Stimulated activated CD8-positive, alpha-beta memory T cell treated with anti-CD3 and anti-CD28 coated beads, Interleukin-15, amount 100 ng/mL, for 4 hours (primary cell): ENCODE measurements at places on chromosomes 11 and 22.

GRCh38 chr11:75667831-75668450 is 897 bp downstream of the MAP6 start:
- DNase-seq, result no peak

- peak; percentile 52 for DNase-seq
Measured at GRCh38 chr11:363948-364761, 5.1 kb upstream of the B4GALNT4 start.

DNA sequence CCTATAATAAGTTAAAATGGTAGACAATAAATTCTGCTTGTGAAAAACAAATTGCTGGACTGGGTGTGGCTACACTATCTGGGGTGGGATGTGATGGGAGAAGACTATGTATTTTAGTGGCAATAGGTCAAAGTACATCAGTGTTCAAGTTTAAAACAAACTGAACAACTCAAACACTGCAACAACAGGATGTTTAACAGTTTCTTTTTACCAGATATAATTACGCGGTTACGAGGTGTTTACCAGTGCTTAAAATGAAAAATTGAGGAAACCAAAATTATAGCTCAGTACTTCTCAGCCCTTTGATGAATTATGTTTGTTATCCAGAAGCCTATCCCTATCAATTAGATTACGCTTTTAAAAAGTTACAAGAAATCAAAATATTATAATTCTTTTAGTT is 3.2 kb downstream of the PRDM10 start:
- no peak for DNase-seq

DNA sequence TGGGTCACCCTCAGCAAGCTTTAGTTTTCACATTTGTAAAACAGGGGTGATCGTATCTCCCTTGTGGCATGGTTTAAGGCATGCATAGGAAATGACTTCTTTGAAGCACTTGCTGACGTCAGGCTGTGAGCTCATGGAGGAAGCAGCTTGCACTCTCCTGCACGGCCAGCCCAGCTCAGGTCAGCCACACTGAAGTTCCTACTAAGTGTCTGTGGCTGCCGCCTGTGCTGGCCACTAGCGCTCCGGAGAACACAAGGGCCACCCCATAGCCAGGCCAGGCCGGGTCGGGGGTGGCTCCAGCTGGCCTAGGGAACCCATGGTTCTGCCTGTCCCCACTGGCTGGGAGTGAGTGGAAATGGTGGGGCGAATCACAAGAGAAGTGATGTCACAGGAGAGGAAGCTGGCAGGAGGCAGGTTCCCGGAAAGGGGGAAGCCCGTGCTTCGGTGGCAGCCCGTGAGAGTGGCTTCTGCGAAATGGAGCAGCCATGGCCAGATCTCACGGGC is 28.2 kb downstream of the KCTD17 start:
- DNase-seq, result peak; percentile 75

- DNase-seq, result no peak
Measured at GRCh38 chr22:39220450-39220849, 24.3 kb downstream of the PDGFB start.

DNA sequence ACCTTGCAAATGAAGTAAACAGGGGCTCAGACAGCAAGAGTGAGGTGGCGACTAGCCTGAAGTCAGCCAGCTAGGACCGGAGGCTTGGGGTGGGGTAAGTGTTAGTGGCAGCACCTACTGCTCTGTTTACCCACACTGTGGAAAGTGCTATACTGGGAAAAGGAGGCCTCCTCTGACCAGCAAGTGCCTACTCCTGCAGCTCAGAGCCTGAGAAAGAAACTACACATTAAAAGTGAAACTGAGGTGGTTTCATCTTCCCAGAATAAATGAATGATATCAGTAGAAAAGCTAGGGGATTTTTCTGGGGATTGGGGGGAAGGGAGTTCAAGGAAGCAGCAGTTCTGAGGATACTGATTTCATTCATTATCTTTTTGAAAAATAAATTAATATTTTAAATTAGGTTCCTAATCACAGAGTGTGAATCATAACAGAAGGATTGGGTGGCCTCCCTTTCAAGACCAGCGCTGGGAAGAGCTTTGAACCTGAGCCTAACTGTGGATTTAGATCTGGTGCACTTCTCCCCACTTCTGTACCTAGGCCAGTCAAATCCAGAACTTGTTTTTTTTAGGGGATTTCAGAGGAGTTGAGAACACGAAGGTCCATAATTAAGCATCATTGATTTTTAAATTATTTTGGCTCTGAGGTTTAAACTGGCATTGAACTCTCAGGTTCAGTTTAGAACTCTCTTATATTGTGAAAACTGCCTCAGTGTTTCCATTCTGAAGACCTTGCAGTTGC is 48.1 kb upstream of the GRAMD1B start:
- DNase-seq, result peak; percentile 1

DNA sequence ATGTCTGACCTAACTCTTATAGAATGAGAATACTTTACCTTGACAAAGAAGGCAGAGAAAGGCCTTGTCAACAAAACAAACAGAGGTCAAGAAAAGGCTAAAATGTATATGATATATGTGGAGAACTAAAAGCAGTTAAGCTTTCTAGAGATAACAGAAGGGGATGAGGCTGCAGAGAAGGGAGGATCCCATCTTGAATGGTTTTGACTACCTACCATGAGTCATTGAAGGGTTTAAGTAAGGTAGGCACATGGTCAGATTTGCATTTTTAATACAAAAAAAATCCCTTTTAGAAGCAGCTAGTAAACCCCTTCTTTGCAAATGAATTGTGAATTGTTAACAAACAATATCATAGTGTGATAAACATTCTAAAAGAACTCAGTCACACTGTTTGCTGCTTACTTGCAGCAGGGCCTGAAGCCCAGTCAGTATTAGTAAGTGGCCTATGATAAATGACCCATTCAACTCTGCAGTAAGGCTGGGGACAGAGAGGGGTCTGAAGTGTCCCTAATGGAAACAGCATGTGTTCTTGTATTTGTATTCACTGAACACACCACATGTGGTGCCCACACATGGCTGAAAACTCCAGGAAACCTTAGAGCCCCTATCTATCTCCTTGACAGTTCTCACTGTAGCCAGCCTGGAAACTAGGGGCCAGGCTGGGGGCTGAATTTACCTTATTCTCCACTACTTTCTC is 328.8 kb upstream of the PITPNB start:
- no peak for DNase-seq

DNA sequence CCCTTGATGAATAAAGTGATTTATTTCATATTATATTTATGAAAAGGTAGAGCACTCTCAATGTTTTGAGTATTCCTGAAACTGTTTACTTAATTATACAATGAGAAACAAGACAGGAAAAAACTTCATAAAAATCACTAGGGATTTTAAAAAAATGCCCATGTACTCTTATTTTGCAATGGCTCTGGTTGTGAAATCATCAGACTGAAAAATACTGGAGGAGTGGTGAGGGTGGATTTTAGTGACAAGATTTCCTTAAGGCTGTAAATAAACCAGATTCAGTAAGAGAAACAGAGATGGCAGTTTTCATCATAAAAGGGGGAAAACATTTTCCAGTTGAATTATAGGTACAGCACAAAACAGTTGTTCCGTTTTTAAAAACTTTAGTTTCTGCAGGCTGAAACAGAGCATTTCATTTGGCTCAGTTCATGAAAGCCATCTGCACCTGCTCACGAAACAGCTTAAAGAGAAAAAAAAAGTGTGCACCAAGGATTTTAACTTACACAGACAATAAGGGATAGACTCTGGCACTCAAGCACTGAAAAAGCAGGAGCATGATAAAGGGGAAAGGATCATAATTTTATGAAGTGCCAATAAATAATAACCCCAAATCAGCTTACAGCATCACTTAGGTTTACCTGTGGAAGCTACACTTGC is 100.7 kb downstream of the MAML2 start:
- DNase-seq, result no peak

DNA sequence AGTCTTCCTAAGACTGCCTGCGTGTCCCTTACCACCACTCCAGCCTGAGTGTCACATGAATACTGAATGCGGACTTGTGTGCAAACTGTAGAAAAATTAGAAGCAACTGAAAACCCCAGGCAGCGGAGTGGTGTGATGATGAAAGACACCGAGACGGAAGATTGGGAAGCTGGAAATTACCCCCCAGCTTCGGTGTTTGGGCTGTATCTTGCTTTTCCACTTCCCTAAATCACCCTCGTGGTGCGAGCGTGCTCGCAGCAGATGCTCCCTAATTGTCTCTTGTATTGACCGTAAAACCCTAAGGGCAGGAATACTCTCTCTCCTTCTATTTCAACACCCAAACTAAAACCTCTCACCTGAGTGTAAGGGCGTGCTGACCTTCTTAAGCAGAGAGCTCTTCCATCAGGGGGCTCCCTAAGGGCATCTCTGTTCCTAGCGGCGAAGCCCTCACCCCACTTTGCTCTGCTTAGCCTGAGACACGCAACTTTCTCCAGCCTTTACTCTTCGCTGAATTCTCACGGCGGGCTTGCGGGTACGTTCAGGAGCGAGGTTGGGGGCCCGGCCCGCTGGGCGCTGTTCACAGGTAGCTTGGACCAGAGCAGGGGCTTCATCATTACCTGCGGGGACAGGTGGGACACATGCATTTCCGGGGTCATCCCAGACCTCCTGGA is 62.4 kb downstream of the CRYBB2 start:
- DNase-seq, result no peak

GRCh38 chr11:10937385-10937771 is 79.5 kb upstream of the ZBED5 start:
- DNase-seq, result no peak

DNA sequence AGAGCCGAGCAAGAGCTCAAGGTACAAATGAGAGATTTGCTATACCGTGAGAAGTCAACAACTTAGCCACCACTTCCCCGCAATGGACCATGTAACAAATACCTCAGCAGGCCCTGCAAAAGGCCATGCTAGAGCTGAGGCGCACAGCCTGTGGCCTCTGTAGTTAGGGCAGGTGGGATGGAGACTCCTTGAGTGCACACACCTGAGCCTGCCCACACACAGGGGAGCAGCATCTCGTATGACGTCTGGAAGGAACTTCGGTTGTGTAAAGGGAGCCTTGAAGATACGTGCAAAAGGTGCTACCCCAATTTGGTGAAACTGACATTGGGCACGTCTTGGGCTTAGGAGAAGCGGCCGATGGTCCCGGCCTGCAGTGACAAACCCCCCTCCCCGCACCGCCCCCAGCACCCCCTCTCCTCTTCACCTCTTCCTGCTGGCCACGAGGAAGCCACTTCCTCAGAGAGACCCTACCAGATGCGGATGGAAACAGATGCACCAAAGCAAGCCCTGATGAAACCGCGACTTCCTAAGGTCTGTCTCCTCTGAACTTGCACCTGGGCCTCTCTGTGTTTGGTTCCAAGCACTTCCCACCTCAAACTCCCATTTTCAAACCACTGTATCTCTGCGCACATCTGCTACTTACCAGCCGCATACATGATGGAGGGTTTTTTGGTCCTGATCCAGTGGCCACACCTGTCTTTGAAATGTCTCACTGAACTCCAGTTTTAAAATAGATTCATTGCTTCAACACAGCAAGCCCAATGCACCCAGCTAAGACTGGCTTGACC is 10.6 kb downstream of the CDPF1 start:
- no peak for DNase-seq

GRCh38 chr22:40203572-40203971 is 25.8 kb downstream of the TNRC6B start:
- DNase-seq, result no peak

DNA sequence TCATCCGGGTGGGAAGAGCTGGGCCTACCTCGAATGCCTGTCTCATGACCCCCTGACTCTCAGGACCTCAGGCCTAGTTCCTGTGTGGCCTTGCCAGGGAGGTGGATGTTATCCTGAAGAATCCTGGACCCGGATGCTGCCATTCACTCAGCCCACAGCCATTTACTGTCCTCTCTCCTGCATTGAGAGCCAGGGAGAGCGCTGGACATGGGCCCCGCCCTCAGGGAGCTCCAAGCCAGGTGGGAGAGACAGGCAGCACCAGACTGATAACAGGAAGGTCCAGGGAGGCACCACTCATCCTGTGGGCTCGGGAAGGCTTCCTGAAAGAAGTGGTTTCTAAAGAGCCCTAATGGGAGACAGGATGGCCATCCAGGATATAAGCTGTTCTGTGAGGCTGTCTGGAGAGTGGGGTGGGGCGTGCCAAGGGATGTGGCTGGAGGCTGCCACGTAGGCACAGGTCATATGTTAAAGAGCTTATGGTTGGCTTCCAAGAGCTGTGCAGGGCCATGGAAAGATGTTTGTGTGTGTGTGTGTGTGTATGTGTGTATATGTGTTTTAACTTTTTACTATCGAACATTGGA is 8.6 kb downstream of the SERPINH1 start:
- no peak for DNase-seq

DNA sequence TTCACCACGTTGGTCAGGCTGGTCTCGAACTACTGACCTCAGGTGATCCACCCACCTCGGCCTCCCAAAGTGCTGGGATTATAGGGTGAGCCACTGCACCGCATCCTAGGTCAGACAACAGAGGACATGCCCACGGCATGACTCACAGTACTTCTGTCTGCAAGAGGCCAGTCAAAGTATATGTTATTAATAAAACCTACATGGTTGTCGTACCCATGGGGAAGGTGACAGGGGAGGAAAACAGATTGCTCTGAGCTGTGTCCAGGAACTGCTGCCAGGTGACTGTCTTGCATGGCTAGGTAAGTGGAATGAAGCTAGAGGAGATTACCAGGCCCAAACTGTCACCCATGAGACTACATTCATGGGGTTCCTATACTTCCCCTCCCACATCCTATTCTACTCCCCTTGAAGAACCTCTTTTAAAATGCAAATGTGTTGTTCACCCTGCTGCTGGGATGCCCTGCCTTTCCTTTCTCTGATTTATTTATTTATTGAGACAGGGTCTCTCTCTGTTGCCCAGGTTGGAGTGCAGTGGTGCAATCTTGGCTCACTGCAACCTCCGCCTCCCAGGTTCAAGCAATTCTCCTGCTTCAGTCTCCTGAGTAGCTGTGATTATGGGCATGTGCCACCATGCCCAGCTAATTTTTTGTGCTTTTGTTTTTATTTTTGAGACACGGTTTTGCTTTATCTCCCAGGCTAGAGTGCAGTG is 2.0 kb upstream of the NLRX1 start:
- DNase-seq, result no peak

- DNase-seq, result peak; percentile 41
Measured at GRCh38 chr11:117230286-117230961, 1.4 kb downstream of the PCSK7 start.

GRCh38 chr11:76088511-76088910 is 117.8 kb downstream of the WNT11 start:
- DNase-seq, result no peak

DNA sequence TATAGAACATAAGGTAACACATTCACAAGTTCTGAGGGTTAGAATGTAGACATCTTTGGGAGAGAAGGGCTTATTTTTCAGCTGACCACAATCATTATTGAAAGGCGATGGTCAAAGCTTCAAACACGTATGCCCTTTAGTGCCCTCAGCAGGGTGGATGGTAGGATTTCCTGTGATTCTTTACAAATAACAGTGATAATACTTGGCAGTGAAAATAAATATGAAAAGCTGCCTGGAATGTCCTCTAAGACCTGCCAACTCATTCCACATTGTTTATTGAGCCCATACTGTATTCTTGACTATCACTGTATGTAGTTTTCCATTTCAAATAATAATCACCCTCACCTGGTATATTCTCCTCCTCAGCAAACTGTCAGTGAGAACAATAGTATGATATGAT is 13.7 kb upstream of the MPEG1 start:
- DNase-seq, result no peak

- DNase-seq, result no peak
Measured at GRCh38 chr11:119515771-119516400, 92.9 kb upstream of the THY1 start.

- no peak for DNase-seq
Measured at GRCh38 chr11:61751384-61751783, 1.1 kb upstream of the MYRF start.

- no peak for DNase-seq
Measured at GRCh38 chr11:130592056-130592455, 143.6 kb downstream of the ADAMTS15 start.
